Pancreas (tissue), 10 donors: ENCODE measurements at places on chromosomes 6 and 20. TPM values are rescaled to one million over a fixed set of nuclear protein-coding genes. Genes with fewer than 3 reads are reported as not detected.
A peak's percentile ranks its signal among the peaks of the same experiment; 100 is the strongest.

- H3K27ac ChIP-seq = no peak overlapping the region
- H3K27me3 ChIP-seq = no peaks in the 10 kb centered on the region
- H3K4me3 ChIP-seq = no peak overlapping the region
- no peak for DNase-seq
Measured at GRCh38 chr6:117955684-117956256, 48.7 kb downstream of the SLC35F1 start.

GRCh38 chr6:15734118-15734897 is 71.5 kb upstream of the DTNBP1 start:
- H3K27ac ChIP-seq = no peak overlapping the region
- no peaks in the 10 kb centered on the region for H3K27me3 ChIP-seq
- no peak for DNase-seq
- H3K4me1 ChIP-seq = peaks cover 10% of the 10 kb centered on the region

DNA sequence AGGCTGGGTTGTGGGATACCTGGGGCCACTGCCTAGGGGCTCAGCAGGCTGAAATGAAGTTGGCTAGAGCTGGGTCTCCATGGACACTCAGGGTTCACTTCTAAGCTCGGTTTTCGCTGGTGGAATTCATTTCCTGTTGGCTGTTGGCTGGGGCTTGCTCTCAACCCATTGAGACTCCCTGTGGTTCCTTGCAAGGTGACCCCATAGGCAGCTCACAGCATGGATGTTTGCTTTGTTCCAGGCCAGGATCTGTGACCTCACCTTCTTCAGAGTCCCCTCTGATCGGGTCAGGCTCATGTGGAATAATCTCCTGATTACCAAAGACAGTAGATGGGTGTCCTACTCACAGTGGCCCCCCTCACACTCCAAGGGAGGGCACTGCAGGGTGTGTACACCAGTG is 229.3 kb downstream of the QKI start:
- H3K36me3 ChIP-seq = no peaks in the 10 kb centered on the region
- H3K4me3 ChIP-seq = no peak overlapping the region
- no peaks in the 10 kb centered on the region for H3K4me1 ChIP-seq
- H3K27me3 ChIP-seq = no peaks in the 10 kb centered on the region

DNA sequence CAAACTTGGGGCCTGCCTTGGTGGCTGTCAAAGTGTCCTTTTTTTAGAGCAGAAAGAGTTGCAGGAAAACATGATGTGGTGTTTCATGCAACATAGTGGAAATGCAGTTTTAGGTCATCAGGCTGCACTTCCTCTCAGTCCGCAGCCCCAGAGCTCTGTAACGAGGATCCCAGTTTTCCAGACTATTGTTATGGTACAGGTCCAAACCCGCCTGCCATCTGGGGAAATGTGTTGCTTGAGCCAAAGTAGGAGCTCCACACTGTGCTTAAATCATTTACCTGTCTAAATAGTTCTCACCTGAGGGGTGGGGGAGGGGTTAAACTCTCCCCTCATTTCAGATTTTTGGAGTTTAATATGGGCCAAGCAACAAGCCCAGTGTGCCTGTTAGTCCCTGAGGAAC is 59.8 kb downstream of the GOPC start:
- no peak for DNase-seq
- no peak overlapping the region for H3K4me3 ChIP-seq
- H3K4me1 ChIP-seq = no peaks in the 10 kb centered on the region
- no peak overlapping the region for H3K27ac ChIP-seq
- H3K36me3 ChIP-seq = no peaks in the 10 kb centered on the region

GRCh38 chr6:163731215-163732013 is 316.9 kb downstream of the QKI start:
- H3K27me3 ChIP-seq = no peaks in the 10 kb centered on the region
- no peaks in the 10 kb centered on the region for H3K36me3 ChIP-seq

- H3K4me3 ChIP-seq = peak overlapping the region; percentile 40
Measured at GRCh38 chr20:33667676-33668465, 1.1 kb downstream of the ACTL10 start.

DNA sequence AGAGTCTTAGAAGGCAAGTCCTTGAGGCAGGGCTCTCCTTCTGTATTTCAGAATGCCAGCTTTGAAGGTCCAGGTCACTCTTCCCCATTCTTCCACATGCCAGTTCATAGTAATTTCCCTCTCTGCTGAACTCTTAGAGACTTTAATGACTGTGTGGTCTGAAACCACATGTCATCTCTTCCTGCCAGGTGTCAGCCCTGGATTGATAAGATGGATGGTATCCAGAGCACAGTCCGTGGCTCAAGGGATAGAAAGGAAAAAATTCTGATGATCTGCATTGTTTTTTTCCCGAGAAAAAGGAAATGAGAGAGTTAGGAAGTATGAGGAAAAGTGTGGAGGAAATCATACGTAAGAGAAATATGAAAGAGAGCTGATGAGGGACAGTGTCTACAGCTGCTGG is 250.9 kb downstream of the TPBG start:
- H3K4me1 ChIP-seq = no peaks in the 10 kb centered on the region
- no peaks in the 10 kb centered on the region for H3K36me3 ChIP-seq
- H3K27ac ChIP-seq = no peak overlapping the region
- DNase-seq = no peak
- no peak overlapping the region for H3K4me3 ChIP-seq

- no peaks in the 10 kb centered on the region for H3K27me3 ChIP-seq
- H3K4me3 ChIP-seq = no peak overlapping the region
- no peaks in the 10 kb centered on the region for H3K36me3 ChIP-seq
- no peak for DNase-seq
Measured at GRCh38 chr6:25377664-25378063, 98.5 kb downstream of the CARMIL1 start.

- no peaks in the 10 kb centered on the region for H3K36me3 ChIP-seq
- H3K4me1 ChIP-seq = peaks cover 14% of the 10 kb centered on the region
- H3K4me3 ChIP-seq = no peak overlapping the region
- H3K27ac ChIP-seq = peak overlapping the region; percentile 90
- no peaks in the 10 kb centered on the region for H3K27me3 ChIP-seq
Measured at GRCh38 chr20:56909918-56910714, 281.0 kb downstream of the TFAP2C start.

RAB44 gene
- total RNA-seq = 0.06 TPM

TBX18 gene
- total RNA-seq = 0.34 TPM

GTPBP2 gene
- total RNA-seq = 35.2 TPM

NMBR gene
- not detected for total RNA-seq
